ENCODE measurements at places on chromosomes 2 and 18. TPM values are rescaled to one million over a fixed set of nuclear protein-coding genes. Genes with fewer than 3 reads are reported as not detected.
A peak's percentile ranks its signal among the peaks of the same experiment; 100 is the strongest.

The DCDC2C gene
- total RNA-seq: not detected

DNA sequence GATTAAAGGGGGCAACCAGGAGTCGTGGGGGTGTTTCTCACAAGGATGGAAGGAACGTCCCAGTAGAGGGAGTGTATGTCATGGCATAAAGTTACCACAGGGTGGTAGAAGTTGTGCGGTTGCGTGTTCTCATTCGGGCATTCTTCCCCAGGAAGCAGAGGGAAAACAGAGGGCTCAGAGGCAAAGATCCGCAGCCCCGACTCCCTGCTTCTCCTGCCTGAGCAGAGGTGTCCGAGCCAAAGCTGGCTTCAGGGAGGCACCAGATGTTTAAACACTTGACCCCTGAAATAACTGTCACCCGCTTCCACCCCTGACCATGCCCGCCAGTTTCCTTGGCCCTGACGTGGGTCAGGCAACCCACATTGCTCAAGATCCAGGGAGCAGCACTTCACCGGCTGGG is 83.7 kb downstream of the EN1 start:
- H3K4me1 ChIP-seq: no peaks in the 10 kb centered on the region
- H3K4me3 ChIP-seq: no peak overlapping the region
- H3K36me3 ChIP-seq: no peaks in the 10 kb centered on the region
- H3K27me3 ChIP-seq: no peaks in the 10 kb centered on the region
- DNase-seq: no peak

The PAX3 gene
- total RNA-seq: not detected

DNA sequence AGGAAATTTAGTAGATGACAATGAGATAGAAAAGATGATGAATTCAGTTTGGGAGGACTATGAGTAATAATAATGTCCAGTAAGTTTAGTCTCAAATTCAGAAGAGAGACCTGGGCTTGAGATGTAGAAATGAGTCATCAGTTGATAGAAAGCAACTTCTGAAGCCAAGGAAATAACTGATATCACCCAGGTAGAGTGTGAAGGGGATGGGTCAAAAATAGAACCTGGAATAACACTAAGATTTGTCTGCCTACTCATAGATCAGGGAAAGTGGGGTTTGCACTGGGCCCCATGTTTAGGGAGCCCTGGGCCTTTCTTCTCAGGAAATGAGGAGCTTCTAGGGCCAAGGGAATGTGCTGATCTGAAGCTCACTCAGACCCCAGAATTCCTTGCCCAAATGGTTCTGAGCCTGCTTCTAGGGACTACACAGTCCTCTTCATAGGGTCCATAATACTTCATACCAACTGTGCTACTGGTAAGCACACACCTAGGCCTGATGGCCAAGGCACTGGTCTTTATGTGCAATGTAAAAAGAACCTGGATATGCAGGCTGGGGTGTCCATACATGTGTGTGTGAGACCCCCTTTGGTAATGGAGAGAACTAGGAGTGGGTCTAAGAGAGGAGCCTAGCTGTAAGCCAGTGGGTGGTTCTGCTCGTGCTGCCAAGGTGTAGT is 141.2 kb downstream of the IKZF2 start:
- no peaks in the 10 kb centered on the region for H3K36me3 ChIP-seq
- no peak for DNase-seq
- no peaks in the 10 kb centered on the region for H3K27me3 ChIP-seq
- H3K27ac ChIP-seq: no peak overlapping the region
- H3K4me1 ChIP-seq: no peaks in the 10 kb centered on the region

The LHCGR gene
- not detected for total RNA-seq

DNA sequence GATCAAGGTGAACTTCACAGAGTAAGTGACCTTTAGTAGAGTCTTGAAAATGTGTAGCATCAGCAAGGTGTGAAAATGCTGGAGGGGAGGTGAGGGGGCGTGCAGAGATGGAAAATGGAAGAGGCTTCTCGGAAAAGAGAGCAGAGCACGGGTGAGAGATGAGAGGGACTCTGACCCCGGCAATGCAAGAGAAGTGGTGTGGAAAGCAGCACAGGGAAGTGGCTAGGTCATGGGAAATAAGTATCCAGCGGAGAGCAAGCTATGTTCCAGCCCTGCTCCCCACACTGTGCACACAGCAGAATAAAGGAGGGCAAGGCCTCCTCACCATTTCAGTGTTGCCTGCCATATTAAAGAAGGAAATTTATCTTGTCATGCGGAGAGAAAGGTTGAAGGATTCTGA is 241.7 kb upstream of the DOK6 start:
- H3K36me3 ChIP-seq: no peaks in the 10 kb centered on the region
- H3K4me3 ChIP-seq: no peak overlapping the region
- H3K27me3 ChIP-seq: no peaks in the 10 kb centered on the region
- DNase-seq: no peak

The ICA1L gene
- total RNA-seq: 4.6 TPM

- H3K27ac ChIP-seq: no peak overlapping the region
- no peaks in the 10 kb centered on the region for H3K27me3 ChIP-seq
- no peak for DNase-seq
- no peaks in the 10 kb centered on the region for H3K4me1 ChIP-seq
Observed at GRCh38 chr2:31163011-31163539, 24.8 kb upstream of the GALNT14 start.

DNA sequence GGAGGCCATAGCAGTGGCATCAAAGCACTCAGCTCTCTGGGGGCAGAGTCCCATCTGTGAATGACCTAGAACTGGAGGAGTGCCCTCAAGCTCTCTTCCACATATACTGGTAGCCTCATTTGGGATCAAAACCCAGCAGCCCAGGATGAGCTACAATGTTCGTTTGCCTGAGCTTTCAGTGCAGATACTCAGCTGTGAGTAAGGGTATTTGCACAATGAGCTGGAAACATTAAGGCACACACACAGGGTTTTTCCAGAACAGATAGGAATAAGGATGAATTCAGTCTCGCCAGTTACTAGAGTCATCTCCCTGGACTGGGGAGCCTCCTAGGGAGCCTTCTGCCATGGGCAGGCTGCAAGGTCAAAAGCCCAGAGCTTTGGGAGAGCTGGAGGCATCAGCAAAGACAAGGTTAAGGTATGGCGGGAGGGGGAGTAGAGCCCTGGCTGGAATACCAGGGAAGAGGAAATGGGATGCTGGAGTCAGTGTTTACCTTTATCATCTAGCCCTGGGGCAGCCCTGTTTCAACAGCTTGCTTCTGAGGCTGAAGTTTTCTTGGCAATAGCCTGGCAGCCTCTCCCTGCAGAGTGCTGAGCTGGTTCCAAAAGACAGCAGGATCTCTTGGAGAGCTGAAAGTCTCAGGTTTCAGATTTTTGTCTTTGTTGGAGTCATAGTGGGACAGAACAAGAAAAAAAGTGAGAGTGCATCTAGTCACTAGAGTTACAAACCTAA is 187.7 kb downstream of the LOXHD1 start:
- no peak overlapping the region for H3K27ac ChIP-seq
- no peaks in the 10 kb centered on the region for H3K4me1 ChIP-seq
- no peak for DNase-seq
- H3K27me3 ChIP-seq: no peaks in the 10 kb centered on the region
- no peak overlapping the region for H3K4me3 ChIP-seq

DNA sequence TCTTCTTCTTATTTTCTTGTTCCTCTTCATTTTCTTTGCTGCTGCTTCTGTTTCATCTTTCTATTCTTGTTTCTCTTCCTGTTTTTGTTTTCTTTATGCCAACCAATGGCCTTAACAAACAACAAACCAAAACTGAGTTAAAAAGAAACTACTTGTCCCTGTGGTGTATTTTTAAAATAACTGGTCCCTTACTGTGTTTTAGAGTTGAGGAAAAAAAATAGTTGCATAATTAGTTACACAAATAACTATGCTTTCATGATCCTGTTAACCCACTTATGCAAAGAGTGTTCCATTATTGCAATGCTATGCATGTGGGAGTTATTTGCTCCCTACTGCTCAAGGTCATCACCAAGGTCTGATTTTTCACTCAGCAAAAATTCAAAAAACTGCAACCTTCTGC is 39.5 kb upstream of the IMP4 start:
- no peak overlapping the region for H3K4me3 ChIP-seq
- no peak overlapping the region for H3K27ac ChIP-seq
- H3K4me1 ChIP-seq: no peaks in the 10 kb centered on the region
- DNase-seq: no peak

DNA sequence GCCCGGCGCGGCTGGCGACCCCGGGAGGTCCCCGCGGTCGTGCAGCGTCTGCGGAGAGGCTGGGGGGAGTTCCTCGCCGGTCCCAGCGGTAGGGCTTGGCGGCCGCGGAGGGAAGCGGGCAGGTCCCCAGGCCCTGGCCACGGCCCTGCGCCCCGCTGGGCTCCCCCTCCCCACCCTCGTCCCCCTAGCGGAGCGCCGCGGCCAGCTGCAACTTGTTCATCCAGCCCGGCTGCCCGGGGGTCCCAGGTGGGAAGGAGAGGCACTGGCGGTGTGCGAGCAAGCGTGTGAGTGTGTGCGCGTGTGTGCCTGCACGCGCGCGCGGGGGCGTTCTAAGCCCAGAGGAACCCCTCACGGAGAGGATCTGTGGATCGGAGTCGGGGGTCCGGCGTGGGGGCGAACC is 1.3 kb downstream of the PTPRM start:
- H3K4me3 ChIP-seq: no peak overlapping the region
- H3K27ac ChIP-seq: no peak overlapping the region
- no peak for DNase-seq
- no peaks in the 10 kb centered on the region for H3K27me3 ChIP-seq
- no peaks in the 10 kb centered on the region for H3K36me3 ChIP-seq

GRCh38 chr2:40032650-40033319 is 253.7 kb upstream of the THUMPD2 start:
- H3K27ac ChIP-seq: no peak overlapping the region
- no peaks in the 10 kb centered on the region for H3K4me1 ChIP-seq
- H3K27me3 ChIP-seq: no peaks in the 10 kb centered on the region
- no peak overlapping the region for H3K4me3 ChIP-seq
- no peak for DNase-seq

The SLC30A3 gene
- total RNA-seq: not detected

- H3K36me3 ChIP-seq: no peaks in the 10 kb centered on the region
- H3K27me3 ChIP-seq: no peaks in the 10 kb centered on the region
- H3K4me1 ChIP-seq: no peaks in the 10 kb centered on the region
- H3K27ac ChIP-seq: no peak overlapping the region
Observed at GRCh38 chr2:182088681-182089320, 103.1 kb downstream of the PPP1R1C start.

- H3K27me3 ChIP-seq: no peaks in the 10 kb centered on the region
- H3K4me3 ChIP-seq: no peak overlapping the region
- DNase-seq: peak; percentile 15
- no peaks in the 10 kb centered on the region for H3K36me3 ChIP-seq
- no peak overlapping the region for H3K27ac ChIP-seq
Observed at GRCh38 chr2:37877457-37878315, 47.4 kb upstream of the RMDN2 start.

DNA sequence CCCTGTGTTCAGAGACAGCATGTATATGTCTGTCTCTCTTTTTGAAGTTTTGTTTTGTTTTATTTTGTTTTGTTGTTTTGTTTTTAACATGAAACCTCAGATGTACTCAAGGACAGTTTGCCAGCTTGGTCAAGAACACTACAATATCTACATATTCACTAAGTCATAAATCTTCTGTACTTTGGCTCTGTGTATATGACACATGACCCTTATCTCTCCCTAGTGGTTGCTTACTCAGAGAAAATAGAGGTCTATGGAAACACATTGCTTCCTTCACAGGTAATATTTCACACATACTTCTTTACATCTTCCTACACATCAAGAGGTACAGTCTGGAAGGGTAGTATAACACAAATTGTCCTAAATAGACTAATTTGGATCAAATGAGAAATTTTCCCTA is 312.6 kb upstream of the VRK2 start:
- no peak overlapping the region for H3K4me3 ChIP-seq
- H3K4me1 ChIP-seq: no peaks in the 10 kb centered on the region
- no peaks in the 10 kb centered on the region for H3K36me3 ChIP-seq
- no peak overlapping the region for H3K27ac ChIP-seq
- H3K27me3 ChIP-seq: no peaks in the 10 kb centered on the region

GRCh38 chr2:43642363-43642762 is 5.3 kb downstream of the PLEKHH2 start:
- no peak for DNase-seq
- H3K27ac ChIP-seq: no peak overlapping the region
- H3K36me3 ChIP-seq: no peaks in the 10 kb centered on the region
- H3K4me3 ChIP-seq: no peak overlapping the region
- peaks cover 6% of the 10 kb centered on the region for H3K4me1 ChIP-seq
- no peaks in the 10 kb centered on the region for H3K27me3 ChIP-seq

The C2orf66 gene
- 0.53 TPM for total RNA-seq

GRCh38 chr18:68848242-68848641 is 50.4 kb downstream of the CCDC102B start:
- H3K27me3 ChIP-seq: no peaks in the 10 kb centered on the region
- no peak overlapping the region for H3K27ac ChIP-seq
- H3K36me3 ChIP-seq: no peaks in the 10 kb centered on the region
- no peaks in the 10 kb centered on the region for H3K4me1 ChIP-seq

The CYS1 gene
- total RNA-seq: not detected

GRCh38 chr2:2896643-2897042 is 481.0 kb downstream of the EIPR1 start:
- no peak overlapping the region for H3K27ac ChIP-seq
- H3K4me1 ChIP-seq: no peaks in the 10 kb centered on the region
- DNase-seq: no peak
- H3K27me3 ChIP-seq: no peaks in the 10 kb centered on the region

DNA sequence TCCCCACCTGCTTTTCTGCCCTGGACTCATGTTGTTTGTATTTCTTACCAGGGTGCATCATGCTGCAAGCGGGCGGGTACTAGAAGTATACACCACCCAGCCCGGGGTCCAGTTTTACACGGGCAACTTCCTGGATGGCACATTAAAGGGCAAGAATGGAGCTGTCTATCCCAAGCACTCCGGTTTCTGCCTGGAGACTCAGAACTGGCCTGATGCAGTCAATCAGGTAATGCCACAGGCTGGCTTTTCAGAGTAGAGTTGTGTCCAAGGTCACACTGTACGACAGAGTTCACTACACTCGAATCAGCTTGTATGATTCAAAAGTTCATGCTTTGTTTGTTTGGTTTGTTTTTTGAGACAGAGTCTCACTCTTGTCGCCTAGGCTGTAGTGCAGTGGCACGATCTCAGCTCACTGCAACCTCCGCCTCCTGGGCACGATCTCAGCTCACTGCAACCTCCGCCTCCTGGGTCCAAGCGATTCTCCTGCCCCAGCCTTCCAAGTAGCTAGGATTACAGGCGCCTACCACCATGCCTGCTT is 19.4 kb downstream of the SRSF7 start:
- H3K4me1 ChIP-seq: no peaks in the 10 kb centered on the region
- H3K27ac ChIP-seq: no peak overlapping the region
- DNase-seq: no peak
- no peaks in the 10 kb centered on the region for H3K27me3 ChIP-seq
- no peak overlapping the region for H3K4me3 ChIP-seq
- peaks cover 7% of the 10 kb centered on the region for H3K36me3 ChIP-seq

- H3K4me3 ChIP-seq: no peak overlapping the region
- H3K27ac ChIP-seq: no peak overlapping the region
- no peaks in the 10 kb centered on the region for H3K36me3 ChIP-seq
- no peaks in the 10 kb centered on the region for H3K27me3 ChIP-seq
- H3K4me1 ChIP-seq: no peaks in the 10 kb centered on the region
- DNase-seq: no peak
Observed at GRCh38 chr2:22879009-22879863, 505.7 kb upstream of the KLHL29 start.

The VWA3B gene
- total RNA-seq: not detected
